ENCODE measurements at places on chromosomes 2 and 18. TPM values are rescaled to one million over a fixed set of nuclear protein-coding genes. Genes with fewer than 3 reads are reported as not detected.

Gene PID1
- total RNA-seq, result 1.8 TPM

Gene DNAJC5G
- not detected for total RNA-seq

Gene TGIF1
- total RNA-seq, result 26.5 TPM

Gene EGR4
- total RNA-seq, result not detected

Gene CDC42EP3
- 60.3 TPM for total RNA-seq

Gene NETO1
- not detected for total RNA-seq

Gene PJVK
- total RNA-seq, result 3.7 TPM

Gene RAB6C
- 0.24 TPM for total RNA-seq

Gene HRH4
- total RNA-seq, result not detected

Gene PTPRN
- 0.67 TPM for total RNA-seq

Gene BMP10
- not detected for total RNA-seq

Gene C18orf54
- total RNA-seq, result 3.7 TPM

Gene MBP
- 15.9 TPM for total RNA-seq

Gene TWIST2
- 2.4 TPM for total RNA-seq

Gene BCL2
- 4.2 TPM for total RNA-seq

Gene PNKD
- 28.9 TPM for total RNA-seq

Gene AQP12A
- not detected for total RNA-seq

Gene VWC2L
- not detected for total RNA-seq

Gene DCTN1
- total RNA-seq, result 161 TPM

Measured in chondrocyte (in vitro differentiated cells).